SW480 (cell line): ENCODE measurements at places on chromosomes 7 and 10.

DNA sequence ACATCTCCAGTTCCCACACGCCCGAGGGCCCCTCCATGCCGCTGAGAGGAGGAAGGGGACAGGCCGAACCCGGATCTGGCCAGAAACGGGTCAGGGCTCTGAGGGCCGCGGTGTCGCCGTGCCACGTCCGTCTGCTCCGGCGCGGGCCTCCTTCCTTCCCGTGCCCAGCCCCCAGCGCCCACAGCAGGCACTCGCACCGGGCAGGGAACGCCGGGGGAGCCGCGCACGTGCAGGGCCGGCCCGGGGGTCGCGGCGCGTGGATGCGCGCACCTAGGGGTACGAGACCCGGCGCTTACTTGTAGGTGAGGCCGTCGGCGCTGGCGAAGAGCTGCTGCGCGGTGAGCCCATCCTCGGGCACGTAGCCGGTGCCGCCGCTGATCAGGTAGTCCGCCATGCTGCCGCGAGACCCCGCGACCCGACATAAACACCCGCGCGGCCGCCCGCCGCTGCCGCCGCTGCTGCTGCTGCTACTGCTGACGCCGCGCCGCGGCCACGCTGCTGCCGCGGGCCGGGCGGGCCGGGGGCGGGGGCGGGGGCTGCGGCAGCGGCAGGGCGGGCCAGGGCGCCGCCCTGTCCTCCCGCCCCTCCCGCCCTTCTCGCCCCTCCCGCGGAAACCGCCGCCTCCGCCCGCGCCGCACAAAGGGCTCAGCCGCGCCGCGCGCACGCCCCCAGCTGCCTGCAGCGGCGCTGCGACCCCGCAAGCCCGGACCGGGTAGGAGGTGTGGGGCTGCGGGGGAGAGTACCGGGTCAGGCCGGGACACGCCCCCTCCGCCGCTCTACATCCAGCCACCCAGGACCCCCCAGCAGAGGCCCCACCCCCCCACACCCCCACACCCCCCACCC, 4.1 kb downstream of the IMPDH1 start:
- DNase-seq, result no peak

GRCh38 chr10:102767428-102768160, 23.8 kb downstream of the WBP1L start:
- no peak for DNase-seq

DNA sequence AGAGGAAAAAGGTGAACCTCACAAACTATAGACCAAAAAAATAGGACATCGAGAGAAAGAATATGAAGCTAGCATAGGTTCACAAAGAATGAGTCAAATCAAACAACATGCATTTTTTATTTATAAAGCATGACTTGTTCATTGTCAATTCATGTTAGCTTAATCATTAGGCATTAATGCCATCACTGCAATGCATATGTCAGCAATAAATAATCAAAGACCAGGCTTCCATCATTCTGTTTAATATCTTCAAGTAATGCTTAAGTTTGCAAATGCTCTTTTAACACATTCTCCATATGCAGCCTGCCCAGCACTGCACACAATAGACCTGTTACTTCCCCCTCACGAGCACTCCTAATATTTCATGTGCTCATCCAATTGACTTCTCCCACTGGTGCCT, 8.9 kb upstream of the MAGI2 start:
- DNase-seq, result no peak

- DNase-seq, result no peak
Measured at GRCh38 chr10:130236711-130237110, 100.5 kb downstream of the GLRX3 start.

DNA sequence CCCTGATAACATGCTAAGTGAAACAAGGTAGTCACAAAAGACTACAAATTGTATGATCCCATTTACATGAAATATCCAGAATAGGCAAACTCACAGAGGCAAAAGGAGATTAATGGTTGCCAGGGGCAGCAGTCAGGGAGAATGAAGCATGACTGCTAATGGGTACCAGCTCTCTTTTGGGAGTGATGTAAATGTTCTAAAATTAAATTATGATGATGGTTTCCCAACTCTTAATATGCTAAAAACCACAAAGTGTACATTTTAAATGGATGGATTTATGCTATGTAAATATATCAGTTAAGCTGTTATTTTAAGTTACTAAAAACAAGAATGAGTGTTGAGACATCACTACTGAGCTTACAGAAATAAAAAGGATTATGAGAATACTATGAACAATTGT, 12.6 kb downstream of the CYP51A1 start:
- no peak for DNase-seq

- DNase-seq, result no peak
Measured at GRCh38 chr7:137439829-137440825, 96.6 kb upstream of the PTN start.

GRCh38 chr10:12941966-12942365, 59.5 kb downstream of the CCDC3 start:
- DNase-seq, result no peak

- DNase-seq, result no peak
Measured at GRCh38 chr7:88176190-88176589, 43.6 kb downstream of the SRI start.

- DNase-seq, result peak; percentile 72
Measured at GRCh38 chr7:23594879-23595604, 2.1 kb upstream of the CCDC126 start.

GRCh38 chr7:23135755-23136154, 30.2 kb downstream of the KLHL7 start:
- no peak for DNase-seq

DNA sequence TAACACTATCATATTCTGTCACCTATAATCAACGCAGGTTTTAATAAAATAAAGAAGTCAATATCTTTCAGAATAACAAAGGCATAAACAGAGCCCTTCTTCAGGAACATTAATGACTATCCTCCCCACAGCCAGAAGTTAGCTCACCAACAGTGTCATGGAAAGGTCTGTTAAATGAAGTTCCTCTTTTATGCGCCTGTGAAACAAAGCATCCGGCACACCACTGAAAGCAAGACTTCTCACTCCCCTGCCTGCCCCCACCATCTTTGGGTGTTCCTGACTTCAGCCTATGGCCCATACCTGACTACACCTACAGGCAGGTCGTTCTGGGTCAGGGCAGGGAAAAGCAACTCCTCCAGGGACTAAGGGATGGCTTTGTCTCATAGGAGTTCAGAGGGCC, 205.4 kb downstream of the FANK1 start:
- no peak for DNase-seq

GRCh38 chr7:46153583-46153950, 232.5 kb upstream of the IGFBP3 start:
- no peak for DNase-seq

- DNase-seq, result no peak
Measured at GRCh38 chr10:10855151-10855581, 162.5 kb upstream of the CELF2 start.

GRCh38 chr7:99005776-99006175, 127.4 kb downstream of the TRRAP start:
- DNase-seq, result no peak

DNA sequence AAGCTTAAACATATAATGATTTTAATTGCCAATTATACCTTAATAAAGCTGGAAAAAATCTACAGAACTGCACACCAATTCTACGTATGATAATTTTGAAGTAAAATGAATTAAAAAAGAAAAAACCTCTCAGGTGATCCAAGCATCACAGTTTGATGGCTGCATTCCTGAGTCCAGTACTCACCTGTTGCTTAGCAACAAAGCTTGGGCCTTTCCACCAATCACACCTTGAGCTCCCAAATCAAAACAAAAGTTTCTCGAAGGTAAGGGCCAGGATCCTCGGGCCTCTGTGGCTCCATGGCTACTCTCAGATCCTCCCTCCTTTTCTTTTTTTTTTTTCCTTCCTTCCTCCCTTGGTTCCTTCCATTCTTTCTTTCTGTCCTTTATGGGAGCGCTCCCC, 137.2 kb upstream of the PCBD1 start:
- peak; percentile 38 for DNase-seq

DNA sequence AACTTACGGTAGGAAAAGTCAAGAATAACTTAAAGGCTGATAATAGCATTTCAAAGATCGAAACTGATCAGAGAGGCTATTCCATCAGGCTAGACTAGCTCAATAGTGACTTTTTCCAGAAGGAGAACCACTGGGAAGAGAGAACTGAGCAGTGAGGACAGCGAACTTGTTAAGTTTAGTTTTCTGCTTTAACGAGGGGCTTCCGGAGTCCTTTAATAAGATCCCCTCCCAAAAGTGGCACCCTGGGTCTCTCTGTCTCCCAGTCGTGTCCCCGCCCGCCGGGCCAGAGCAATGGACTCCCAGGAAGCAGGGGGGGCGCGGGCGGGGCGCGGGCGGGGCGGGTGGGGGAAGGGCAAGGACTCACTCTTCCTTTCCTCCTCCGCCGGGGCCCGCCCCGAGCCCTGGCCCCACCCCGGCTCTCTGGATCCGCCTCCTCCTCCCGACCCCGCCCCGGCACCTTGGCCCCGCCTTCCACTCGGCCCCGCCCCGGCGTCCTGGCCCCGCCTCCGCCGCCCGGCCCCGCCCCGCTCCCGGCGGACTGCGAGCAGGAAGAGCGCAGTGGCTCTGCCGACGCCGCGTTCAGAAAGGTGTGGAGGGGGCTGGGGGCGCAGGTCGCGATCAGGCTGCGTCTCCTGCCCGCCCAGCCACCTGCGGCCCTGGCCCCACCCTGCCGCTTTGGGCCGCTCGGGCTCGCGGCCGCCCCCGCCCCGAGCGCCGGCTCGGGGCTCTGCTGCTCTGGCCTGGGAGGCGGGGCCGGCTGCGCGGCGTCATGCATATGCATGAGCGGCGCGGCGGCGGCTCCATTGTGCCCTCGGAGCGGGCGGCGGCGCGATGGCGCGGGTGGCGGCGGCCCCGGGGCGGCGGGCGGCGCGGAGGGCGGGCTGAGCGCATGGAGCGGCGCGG, at the start of gene ZMIZ2:
Gene ZMIZ2 (plus strand): TSS at position 803 of the 903 bp plus-strand sequence. CDS start 7,403 bp downstream, outside the sequence.
- DNase-seq, result peak; percentile 92
